ENCODE measurements at places on chromosomes 5 and 9.
A peak's percentile ranks its signal among the peaks of the same experiment; 100 is the strongest.

DNA sequence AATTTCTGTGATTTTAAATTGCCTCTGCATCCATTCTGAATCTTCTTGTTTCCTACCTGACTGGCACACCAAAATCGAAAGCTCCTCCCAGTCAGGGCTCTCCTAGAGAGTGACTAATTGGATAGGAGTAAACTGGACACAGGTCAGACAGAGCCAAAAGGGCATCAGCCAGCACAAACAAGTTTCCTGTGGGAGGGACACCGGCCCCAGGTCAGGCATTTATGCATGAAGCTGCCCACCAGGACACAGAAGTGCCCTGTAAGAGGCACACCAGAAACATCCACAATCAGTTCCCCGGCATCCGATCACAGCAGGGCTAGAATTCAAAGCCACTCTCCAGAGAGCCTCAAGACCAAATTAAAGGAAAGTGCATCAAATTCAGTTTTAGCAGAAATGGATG lies 78.4 kb downstream of the SFXN1 start:
- DNase-seq = no peak

- no peak for DNase-seq
Observed at GRCh38 chr9:82599336-82599949, 463.5 kb downstream of the RASEF start.

DNA sequence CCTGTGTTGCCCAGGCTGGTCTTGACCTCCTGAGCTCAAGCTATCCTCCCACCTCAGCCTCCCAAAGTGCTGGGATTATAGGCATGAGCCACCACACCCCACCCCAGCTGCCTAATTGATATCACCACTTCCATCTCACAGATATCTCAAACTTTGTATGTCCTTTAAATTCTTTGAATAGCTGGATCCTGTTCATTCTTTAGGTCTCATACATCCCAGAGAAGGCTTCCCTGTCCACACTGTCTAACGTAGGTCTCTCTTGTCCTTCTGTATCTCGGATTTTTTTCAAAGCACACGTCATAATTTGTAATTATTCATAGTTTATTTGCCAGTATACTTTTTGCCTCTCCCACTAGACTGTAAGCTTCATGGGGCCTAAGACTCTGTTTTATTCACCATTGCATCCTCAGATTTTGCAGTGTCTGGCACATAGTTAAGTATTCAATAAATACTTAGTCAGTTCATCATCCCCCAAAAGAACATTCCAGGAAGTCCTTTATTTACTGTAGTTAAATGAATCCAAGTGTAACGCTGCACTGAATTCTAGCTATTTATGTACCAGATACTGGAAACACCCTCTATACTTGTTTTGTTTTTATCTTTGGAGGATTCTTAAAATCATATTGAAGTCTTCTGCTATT lies 10.5 kb downstream of the ARSK start:
- DNase-seq = no peak

- no peak for DNase-seq
Observed at GRCh38 chr5:59685191-59685530, 208.4 kb downstream of the PDE4D start.

GRCh38 chr5:151173711-151174611 lies 16.4 kb upstream of the ANXA6 start:
- no peak for DNase-seq

GRCh38 chr9:114522286-114522685 lies 17.0 kb upstream of the WHRN start:
- DNase-seq = no peak

GRCh38 chr9:110748251-110748893 lies 79.8 kb downstream of the MUSK start:
- DNase-seq = no peak

- no peak for DNase-seq
Observed at GRCh38 chr5:10761933-10762775, 1.1 kb upstream of the DAP start.

- DNase-seq = no peak
Observed at GRCh38 chr5:132254321-132254977, 3.0 kb upstream of the PDLIM4 start.

GRCh38 chr9:88661759-88662158 lies 126.8 kb downstream of the NXNL2 start:
- DNase-seq = no peak

- DNase-seq = peak; percentile 52
Observed at GRCh38 chr5:172773481-172774469, 2.8 kb upstream of the DUSP1 start.

GRCh38 chr5:141488591-141489561 lies at the start of gene PCDHGC5:
PCDHGC5 (plus strand) TSS chr5:141489081; CDS start chr5:141489241, 160 bp downstream.
- no peak for DNase-seq

DNA sequence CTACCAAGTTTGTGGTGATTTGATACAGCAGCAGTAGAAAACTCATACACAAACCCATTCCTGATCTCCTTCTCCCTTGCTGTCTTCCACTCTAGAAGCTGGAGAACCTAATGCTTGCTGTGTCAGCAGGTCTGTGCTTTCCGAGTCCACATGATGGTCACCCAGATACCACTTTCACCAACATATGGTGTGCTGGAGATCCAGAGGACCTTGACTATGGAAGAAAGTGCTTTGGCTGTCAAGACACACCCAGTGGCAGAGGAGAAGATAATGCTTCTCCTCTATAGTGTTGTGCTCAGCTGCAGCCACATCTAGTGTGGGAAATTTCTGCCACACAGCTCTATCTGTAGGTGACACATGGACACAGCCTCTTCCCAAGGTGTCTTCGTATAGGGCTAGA lies 67.4 kb downstream of the UGCG start:
- DNase-seq = no peak

DNA sequence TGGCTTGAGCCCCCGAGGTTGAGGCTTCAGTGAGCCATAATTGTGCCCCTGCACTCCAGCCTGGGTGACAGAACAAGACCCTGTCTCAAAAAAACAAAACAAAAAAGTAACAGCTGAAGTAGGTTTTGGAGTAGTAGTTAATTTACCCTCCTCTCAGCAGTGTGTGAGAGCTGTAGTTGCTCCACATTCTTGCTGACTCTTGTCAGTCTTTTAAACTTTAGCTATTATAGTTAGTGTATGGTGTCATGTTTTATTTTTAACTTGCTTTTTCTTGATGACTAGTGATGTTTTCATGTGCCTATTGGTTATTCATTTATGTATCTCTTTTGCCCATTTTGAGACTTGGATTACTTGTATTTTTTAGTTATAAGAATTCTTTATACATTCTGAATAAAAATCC lies 52.9 kb upstream of the DHFR start:
- no peak for DNase-seq

- no peak for DNase-seq
Observed at GRCh38 chr5:144076521-144077083, 93.9 kb downstream of the YIPF5 start.

DNA sequence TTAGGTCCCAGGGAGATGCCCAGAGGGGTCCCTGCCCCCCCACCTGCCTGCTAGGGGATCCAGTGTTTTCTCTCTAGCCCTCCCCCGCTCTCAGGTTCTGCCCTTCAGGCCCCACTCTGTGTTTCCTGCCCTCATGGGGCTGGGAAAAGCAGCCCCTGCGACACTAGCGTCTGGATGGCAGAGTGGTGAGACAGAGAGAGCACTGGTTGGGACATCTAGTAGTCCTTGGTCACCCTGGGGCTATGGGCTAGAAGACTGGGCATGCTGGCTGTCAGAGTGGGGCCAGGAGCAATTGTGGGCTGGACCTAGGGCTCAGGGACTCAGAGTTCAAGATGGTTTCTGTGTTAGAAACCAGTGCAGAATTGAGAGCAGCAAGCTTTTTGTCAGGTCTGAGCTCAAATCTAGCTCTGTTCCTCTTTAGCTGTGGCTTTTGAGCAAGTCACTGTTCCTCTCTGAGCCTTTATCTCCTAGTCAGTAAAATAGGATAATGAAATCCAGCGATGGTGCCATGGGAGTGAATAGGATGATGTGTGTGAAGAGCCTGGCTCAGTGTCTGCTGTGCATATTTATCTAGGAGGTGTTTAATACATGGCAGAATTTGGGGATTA lies 39.0 kb downstream of the RGS3 start:
- DNase-seq = no peak

GRCh38 chr5:178296066-178296465 lies 63.5 kb upstream of the PHYKPL start:
- DNase-seq = no peak

- no peak for DNase-seq
Observed at GRCh38 chr5:90809311-90810056, 250.9 kb downstream of the ADGRV1 start.

- no peak for DNase-seq
Observed at GRCh38 chr5:140365941-140366340, 5.9 kb downstream of the SLC4A9 start.

GRCh38 chr9:95003689-95004410 lies 277.4 kb downstream of the AOPEP start:
- DNase-seq = no peak

- peak; percentile 27 for DNase-seq
Observed at GRCh38 chr5:123422433-123423277, 548 bp downstream of the CEP120 start.

- DNase-seq = no peak
Observed at GRCh38 chr9:34644766-34645314, 1.6 kb upstream of the GALT start.

- DNase-seq = no peak
Observed at GRCh38 chr5:95956021-95956899, 5.4 kb downstream of the ELL2 start.

DNA sequence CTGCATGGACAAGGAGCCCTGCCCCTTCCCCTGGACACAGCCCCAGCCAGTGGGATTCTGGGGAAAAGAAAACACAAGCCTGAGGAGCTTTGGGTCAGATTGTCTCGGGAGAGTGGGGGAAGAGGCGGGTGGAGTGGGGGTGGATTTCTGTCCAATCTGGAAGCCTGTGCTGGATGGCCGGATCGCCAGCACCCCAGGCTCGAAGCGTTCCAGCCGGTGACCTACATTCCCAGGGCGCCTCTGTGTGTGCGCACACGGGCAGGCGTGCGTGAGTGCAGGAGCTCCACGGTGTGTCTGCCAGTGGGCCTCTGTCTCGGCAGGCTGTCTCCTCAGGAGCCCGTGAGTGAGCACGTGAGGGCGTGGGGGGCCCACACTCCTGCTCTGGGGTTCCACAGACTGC lies 74.3 kb upstream of the DAB2IP start:
- DNase-seq = no peak

DNA sequence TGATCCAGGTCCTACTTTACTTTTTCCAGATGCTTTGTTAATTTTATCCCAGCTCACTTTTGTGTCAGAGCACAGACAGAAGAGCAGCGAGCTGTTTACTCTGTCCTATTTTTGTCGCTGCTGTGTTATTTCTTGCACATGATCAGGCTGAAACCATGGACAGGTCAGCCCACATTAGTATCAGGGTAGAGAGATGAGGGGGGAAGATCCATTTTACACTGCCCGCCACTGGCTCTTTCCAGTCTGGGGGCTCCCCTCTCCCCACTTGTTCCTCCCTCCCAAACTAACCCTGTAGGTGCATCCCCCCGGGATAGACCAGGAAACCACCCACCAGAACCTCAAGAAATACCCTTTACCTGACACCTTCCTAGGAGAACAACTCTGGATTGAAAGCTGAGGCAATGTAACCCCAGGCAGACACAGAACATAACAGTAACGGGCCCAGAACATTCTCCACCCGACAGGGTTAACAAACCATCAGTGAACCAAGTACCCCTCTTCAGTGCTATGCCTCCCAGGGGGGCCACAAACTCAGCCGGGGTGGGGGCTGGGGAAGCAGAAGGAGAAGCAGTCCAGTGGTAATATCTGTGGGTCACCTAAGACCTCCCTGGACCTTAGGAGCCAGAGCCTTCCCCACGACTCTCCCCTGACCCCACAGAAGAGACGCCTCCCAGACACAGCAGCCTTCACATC lies 10.3 kb downstream of the VDAC1 start:
- no peak for DNase-seq

GRCh38 chr5:4243479-4244264 lies 648.0 kb downstream of the IRX1 start:
- no peak for DNase-seq

GRCh38 chr9:83596899-83597504 lies 25.9 kb upstream of the IDNK start:
- DNase-seq = peak; percentile 67

- peak; percentile 37 for DNase-seq
Observed at GRCh38 chr9:113566712-113567071, 103.2 kb downstream of the RGS3 start.

GRCh38 chr9:133953976-133954709 lies 38.0 kb downstream of the VAV2 start:
- no peak for DNase-seq

GRCh38 chr5:149380466-149381121 lies 1.5 kb upstream of the IL17B start:
- DNase-seq = no peak

DNA sequence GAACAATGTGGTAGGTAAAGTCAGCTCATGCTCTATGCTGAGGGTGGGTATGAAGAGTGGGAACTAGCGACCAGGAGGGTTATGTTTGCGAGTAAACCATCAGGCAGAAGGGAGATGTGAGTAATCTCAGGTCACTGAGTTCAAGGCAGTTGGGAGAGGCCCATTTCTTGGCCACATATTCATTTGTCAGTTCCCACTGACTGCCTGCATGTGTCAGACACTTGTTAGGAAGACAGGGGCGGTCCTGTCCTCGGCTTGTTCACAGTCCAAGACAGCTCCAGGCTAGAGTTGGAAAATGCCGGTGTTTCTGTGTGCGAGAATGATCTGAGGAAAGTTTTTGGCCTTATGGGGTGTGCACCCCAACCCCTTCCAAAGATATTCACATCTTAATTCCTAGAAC lies 48.6 kb upstream of the GDNF start:
- no peak for DNase-seq

GRCh38 chr5:94432499-94432898 lies 185.9 kb downstream of the KIAA0825 start:
- no peak for DNase-seq

DNA sequence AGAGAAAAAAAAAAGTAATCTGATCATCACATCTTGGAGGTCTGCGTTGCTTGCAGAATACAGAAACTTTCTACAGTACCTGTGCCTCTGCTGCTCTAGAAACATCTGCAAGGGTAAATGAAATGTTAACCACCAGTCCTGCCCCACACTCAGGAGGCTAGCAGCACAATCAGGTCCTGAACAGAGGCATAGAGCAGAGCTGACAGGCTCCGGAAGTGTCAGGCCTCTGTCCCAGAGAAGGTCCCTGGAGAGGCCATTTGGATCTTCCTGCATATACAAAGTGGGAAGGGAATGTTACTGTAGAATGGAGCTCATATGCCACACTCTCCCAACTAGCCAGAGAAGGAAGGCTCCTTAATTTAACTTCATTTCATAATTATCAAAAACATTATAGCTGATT lies 7.2 kb downstream of the NRG2 start:
- no peak for DNase-seq
